WTC11 (cell line): ENCODE measurements at places on chromosomes 7 and 10. TPM values are rescaled to one million over a fixed set of nuclear protein-coding genes. Genes with fewer than 3 reads are reported as not detected.

DNA sequence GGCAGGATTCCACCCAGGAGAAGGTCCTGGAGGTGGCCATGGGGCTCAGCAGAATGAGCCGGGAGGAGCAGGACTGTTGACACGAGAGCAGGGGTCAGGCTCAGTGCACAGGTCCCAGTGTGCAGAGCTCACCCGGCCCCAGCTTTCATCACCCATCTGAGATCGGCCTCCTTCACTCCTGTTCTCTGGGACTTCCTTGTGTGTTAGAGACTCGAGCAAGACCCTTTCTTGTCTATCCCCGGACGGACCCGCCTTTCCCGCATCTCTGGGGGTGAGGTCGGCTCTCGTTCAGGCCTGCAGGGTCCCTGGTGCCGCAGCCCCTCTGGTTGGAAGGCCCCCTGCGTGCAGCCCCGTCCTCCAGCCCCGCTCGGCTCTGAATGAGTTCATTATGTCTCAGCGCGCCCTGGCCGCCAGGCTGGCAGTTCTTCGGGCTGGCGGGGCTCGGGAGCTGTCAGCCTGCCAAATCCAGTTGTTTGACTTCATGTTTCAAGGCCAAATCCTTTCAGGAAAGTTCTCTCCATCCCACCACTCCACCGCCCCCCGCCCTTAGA is 127.9 kb downstream of the LHPP start:
- DNase-seq: no peak
- H3K27me3 ChIP-seq: no peaks in the 10 kb centered on the region; the same call in 1 of the 2 replicates
- no peak overlapping the region for H3K4me3 ChIP-seq

DNA sequence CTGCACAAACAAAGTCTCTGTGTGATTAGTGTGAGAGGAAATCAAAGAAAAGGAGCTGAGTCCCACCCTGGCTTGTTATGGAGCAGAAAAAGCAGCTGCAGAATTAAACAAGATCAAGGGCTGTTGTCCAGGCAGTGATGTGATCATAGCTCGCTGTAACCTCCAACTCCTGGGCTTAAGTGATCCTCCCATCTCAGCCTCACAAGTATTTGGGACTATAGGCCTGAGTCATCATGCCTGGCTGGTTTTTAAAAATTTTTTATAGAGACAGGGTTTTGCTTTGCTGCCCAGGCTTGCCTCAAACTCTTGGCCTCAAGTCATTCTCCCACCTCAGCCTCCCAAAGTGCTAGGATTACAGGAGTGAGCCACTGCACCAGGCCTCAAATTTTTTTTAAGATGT is 88.9 kb downstream of the IPMK start:
- no peak overlapping the region for H3K4me3 ChIP-seq
- H3K27me3 ChIP-seq: no peaks in the 10 kb centered on the region
- DNase-seq: no peak
- no peaks in the 10 kb centered on the region for H3K4me1 ChIP-seq

DNA sequence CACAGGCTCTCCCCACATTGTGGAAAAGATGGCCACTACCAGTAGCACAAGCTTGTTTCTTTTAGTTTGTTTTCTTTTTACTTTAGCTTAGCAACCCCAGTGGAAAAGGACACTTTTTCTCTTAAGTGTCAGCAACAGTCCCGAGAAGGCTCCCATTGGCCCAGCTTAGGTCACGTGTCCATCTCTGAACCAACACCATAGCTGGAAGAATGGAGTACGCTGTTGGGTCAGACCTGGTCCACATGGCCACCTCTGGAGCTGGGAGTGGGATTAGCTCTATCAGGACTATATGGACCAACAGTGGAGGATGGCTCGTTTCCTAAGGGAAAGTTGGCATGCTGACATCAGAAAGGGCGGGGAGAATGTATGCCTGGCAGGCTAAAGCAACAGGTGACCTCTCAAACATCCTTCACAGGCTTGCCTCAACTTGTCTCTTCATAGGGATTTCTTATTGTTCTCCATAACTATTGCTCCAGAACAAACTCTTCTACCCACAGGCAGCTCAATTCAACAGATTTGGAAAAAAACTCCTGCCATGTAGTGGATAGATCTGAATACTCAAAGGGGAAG is 27.6 kb upstream of the NEUROG3 start:
- H3K4me1 ChIP-seq: peaks cover 14% of the 10 kb centered on the region
- H3K27me3 ChIP-seq: peaks cover 23% of the 10 kb centered on the region
- H3K27ac ChIP-seq: no peak overlapping the region

DNA sequence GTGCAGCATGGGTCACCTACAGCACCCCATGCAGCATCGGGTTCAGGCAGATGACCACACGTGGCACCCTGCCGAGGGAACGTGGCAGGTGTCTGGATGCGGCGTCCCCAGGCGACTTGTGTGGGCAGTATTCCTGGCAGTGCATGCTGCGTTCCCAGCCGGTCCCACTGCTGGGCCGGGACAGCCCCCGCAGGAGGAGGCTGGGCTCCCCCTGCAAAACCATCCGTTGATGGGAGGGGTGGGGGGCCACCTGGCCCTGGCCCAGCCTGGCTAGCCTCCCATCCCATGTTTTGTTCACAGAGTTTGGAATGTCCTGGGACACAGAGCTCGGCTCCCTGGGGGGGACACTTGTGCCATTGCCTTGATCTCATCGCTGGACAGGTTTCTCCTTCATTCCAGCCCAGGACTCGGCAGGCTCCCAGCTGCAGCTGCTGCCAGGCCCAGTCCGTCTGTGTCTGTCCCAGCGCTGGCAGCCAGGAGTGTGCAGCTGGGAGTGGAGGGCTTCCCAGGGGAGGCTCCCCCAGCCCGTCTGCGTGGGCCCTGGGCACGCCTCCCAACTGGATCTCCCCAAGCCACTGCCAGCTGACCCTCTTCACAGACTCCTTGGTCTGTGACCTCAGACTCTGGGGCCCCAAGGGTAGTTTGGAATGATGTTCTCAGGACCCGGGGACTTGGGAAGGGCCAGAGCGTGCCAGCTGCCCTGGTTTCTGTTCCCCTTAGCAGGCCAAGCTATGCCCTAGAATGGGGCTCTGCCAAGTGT is 32.6 kb downstream of the TMEM270 start:
- H3K27me3 ChIP-seq: no peaks in the 10 kb centered on the region; the same call in 1 of the 2 replicates
- no peak for DNase-seq
- H3K27ac ChIP-seq: no peak overlapping the region
- no peak overlapping the region for H3K4me3 ChIP-seq
- peaks cover 11% of the 10 kb centered on the region for H3K36me3 ChIP-seq
- peaks cover 4% of the 10 kb centered on the region; the same call in 1 of the 2 replicates for H3K4me1 ChIP-seq

DNA sequence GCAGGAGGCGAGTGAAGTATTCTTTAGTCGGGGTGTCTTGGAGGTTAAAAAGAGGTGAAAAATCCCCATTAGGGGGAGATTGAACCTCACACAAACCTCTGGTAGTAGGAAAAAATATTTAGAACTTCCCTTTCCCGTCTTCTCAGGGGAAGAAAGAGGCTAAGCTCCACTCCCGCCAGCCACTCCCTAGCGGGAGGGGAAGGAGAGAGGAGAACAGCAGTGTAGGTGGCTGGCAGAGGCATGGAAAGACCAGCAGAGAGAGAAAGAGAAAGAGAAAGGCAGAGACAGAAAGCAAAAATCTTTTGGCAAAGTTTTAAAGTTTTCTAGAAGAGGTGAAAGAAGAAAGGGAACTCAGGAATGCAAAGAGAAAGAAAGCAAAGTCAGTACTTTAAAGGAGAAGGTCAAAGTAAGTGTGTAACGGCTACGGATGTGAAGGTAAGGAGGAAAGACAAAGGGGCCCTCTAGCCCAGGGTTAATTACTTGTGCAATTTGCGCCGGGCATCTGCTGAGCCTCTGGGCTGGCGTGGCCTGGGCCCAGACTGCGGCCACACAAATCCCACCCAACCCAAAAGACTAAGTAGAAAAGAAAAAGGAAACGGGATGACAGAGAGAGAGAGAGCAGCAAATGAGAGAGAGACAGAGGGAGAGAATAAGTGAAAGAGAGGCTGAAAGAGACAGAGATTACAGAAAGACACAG is 72.3 kb upstream of the ZNF746 start:
- peaks cover 44% of the 10 kb centered on the region for H3K36me3 ChIP-seq
- H3K4me3 ChIP-seq: peak overlapping the region; percentile 18
- DNase-seq: no peak

- DNase-seq: no peak
- H3K27ac ChIP-seq: no peak overlapping the region
- H3K4me3 ChIP-seq: no peak overlapping the region
- H3K36me3 ChIP-seq: peaks cover 2% of the 10 kb centered on the region; the same call in 1 of the 2 replicates
Measured at GRCh38 chr7:88628363-88629085, 131.0 kb upstream of the ZNF804B start.

- no peaks in the 10 kb centered on the region for H3K27me3 ChIP-seq
- H3K4me3 ChIP-seq: no peak overlapping the region
- H3K4me1 ChIP-seq: peaks cover 5% of the 10 kb centered on the region
- H3K36me3 ChIP-seq: peaks cover 25% of the 10 kb centered on the region
- peak overlapping the region; percentile 5; the same call in 1 of the 2 replicates for H3K27ac ChIP-seq
Measured at GRCh38 chr7:90788052-90788451, 191.9 kb downstream of the CDK14 start.

DNA sequence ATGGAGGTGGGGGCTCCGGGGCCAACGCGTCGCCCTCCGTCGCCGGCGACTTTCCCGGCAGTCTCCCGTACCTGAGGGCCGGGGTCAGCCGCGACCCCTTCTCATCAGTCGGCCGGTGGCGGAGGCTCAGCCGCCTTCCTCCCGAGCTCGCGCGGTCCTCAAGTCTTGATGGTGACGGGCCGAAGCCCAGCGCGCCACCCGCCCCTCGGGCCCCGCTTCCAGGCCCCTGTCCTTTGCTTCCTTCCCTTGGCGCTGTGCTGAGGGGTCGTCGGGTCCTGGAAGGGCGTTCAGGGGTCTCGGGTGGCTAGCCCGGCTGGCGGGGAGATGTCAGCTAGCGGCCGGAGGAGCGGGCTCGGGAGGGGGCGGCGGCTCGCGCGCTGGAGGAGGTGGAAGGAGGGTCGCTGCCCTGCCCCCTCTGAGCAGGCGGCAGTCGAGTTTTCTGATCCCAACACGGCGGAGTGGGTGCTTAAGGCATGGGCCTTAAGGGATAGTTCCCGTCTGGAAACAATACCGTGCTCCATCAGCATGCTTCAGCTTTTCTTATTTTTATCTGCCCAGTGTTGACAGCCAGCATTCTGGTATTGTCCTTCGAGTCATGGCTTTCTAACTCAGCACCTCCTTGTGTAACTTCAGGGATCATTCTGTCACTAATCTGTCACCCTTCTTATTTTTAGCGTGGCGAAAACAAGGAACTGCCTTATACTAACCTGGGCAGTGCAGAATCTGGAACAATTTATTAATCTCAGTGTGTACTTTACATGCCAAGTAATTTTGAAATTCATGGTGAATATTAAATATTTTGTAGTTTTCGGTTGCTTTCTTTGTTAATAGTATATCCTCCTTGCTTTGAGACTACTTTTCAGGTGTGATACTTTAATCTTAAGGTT is 748 bp downstream of the PHTF2 start:
- peaks cover 29% of the 10 kb centered on the region for H3K4me1 ChIP-seq
- peak; percentile 50 for DNase-seq
- H3K36me3 ChIP-seq: no peaks in the 10 kb centered on the region
- no peak overlapping the region for H3K27ac ChIP-seq
- peak overlapping the region; percentile 99 for H3K4me3 ChIP-seq

DNA sequence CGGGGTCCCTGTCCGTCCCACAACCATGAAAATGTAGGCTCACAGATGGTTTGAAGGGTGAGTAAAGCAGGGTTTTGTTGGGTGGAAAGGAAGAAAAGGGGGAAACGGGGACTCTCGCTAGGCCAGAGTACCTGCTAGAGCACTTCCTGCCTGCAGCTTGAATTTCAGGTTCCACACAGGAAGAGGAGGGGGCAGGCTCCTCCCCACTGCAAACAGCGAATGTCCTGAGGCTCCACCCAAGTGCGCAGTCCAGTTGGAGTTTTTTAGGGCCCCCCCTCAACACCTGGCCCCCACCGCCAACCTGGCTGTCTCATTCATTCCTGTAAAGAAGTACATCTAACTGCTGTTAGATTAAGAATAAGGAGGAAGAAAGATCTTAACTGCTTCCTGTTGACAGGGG is 414.7 kb downstream of the SH2D4B start:
- peaks cover 21% of the 10 kb centered on the region for H3K4me1 ChIP-seq
- H3K4me3 ChIP-seq: no peak overlapping the region
- no peak for DNase-seq
- H3K27me3 ChIP-seq: no peaks in the 10 kb centered on the region; the same call in 1 of the 2 replicates

- no peak overlapping the region for H3K4me3 ChIP-seq
- H3K36me3 ChIP-seq: no peaks in the 10 kb centered on the region
- H3K27me3 ChIP-seq: no peaks in the 10 kb centered on the region
- no peak for DNase-seq
- H3K27ac ChIP-seq: no peak overlapping the region
Measured at GRCh38 chr7:3998060-3998459, 684.0 kb upstream of the FOXK1 start.

GRCh38 chr10:18879284-18879683 is 169.3 kb upstream of the MALRD1 start:
- no peaks in the 10 kb centered on the region for H3K36me3 ChIP-seq
- no peak overlapping the region for H3K4me3 ChIP-seq
- no peak overlapping the region for H3K27ac ChIP-seq
- no peaks in the 10 kb centered on the region for H3K27me3 ChIP-seq
- peaks cover 7% of the 10 kb centered on the region for H3K4me1 ChIP-seq

GRCh38 chr7:80114159-80114558 is 20.5 kb upstream of the GNAI1 start:
- no peaks in the 10 kb centered on the region for H3K36me3 ChIP-seq
- no peak overlapping the region for H3K4me3 ChIP-seq
- H3K27ac ChIP-seq: no peak overlapping the region
- peaks cover 5% of the 10 kb centered on the region for H3K4me1 ChIP-seq
- H3K27me3 ChIP-seq: no peaks in the 10 kb centered on the region

- H3K36me3 ChIP-seq: no peaks in the 10 kb centered on the region
- H3K4me1 ChIP-seq: no peaks in the 10 kb centered on the region; the same call in 1 of the 2 replicates
- no peaks in the 10 kb centered on the region for H3K27me3 ChIP-seq
- H3K4me3 ChIP-seq: no peak overlapping the region
- DNase-seq: no peak
Measured at GRCh38 chr10:49074836-49075682, 40.3 kb downstream of the VSTM4 start.

GRCh38 chr10:103231047-103231551 is 14.6 kb upstream of the RPEL1 start:
- peak overlapping the region; percentile 96 for H3K27ac ChIP-seq
- peak; percentile 51 for DNase-seq
- H3K4me1 ChIP-seq: peaks cover 36% of the 10 kb centered on the region
- H3K27me3 ChIP-seq: no peaks in the 10 kb centered on the region

DNA sequence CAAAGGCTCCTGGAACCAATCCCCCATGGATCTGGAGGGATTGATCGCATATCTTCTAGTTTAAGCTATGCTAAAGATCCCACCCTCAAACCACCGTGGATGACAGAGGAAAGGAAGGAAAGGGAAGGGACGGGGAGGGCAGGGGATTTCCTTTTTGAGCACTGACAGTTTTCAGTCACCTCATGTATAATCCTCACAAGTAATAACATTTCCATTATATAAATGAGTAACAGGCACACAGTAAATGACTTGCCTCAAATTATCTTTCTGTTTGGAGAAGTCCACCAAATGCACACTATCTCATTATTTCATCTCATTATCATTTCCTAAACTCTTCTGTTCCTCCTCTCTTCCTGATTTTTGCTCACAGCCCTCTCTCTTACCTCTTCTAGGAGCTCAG is 127.1 kb upstream of the AOAH start:
- H3K27ac ChIP-seq: no peak overlapping the region
- H3K27me3 ChIP-seq: no peaks in the 10 kb centered on the region; the same call in 1 of the 2 replicates
- no peak overlapping the region for H3K4me3 ChIP-seq
- peaks cover 12% of the 10 kb centered on the region for H3K4me1 ChIP-seq
- no peak for DNase-seq

AGAP9 gene
- total RNA-seq: 8.4 to 14.2 TPM (median 12.9 TPM) in 3 replicates

ZKSCAN5 gene
- 14.5 to 15.7 TPM (median 15.5 TPM) in 3 replicates for total RNA-seq

CCL26 gene
- 9.8 to 19.5 TPM (median 18.5 TPM) in 3 replicates for total RNA-seq

VSIR gene
- 0.74 to 1.3 TPM (median 0.78 TPM) in 3 replicates for total RNA-seq

PRSS37 gene
- not detected in 3 replicates for total RNA-seq

SUV39H2 gene
- total RNA-seq: 36.4 to 41.4 TPM (median 39.9 TPM) in 3 replicates

ITIH2 gene
- total RNA-seq: 0.62 to 0.83 TPM (median 0.62 TPM) in 3 replicates

EN2 gene
- total RNA-seq: not detected in 3 replicates

C10orf62 gene
- 0.21 to 0.34 TPM in 2 of 3 replicates, not detected in the other for total RNA-seq

FAM237B gene
- not detected in 3 replicates for total RNA-seq

TLX1 gene
- 2.1 to 4.6 TPM (median 2.3 TPM) in 3 replicates for total RNA-seq

PKD2L1 gene
- 0.09 TPM in 1 of 3 replicates, not detected in the others for total RNA-seq

GDF2 gene
- total RNA-seq: not detected in 3 replicates

TAS2R5 gene
- total RNA-seq: 0.90 to 1.8 TPM (median 1.4 TPM) in 3 replicates
